ENCODE measurements at places on chromosomes 6 and 20.

DNA sequence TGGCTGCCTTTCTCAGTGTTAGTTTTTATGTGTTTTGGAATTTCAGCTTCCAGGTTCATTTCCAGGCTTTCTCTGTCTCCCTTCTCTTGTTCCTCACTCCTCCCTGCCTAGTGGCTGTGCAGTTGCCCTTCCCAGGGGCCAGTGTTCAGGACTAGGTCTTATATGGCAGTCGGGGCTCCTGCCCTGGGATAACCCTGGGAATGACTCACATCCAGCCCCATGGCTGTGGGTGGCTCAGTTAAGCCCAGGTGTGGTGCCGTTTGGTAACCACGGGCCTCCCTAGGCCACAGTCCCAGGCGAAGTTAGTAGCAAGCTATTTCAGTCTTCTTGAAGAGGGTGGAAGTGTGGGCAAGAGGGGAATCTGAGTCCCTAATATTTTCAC, 57.4 kb upstream of the DDR1 start:
- no peak for DNase-seq

GRCh38 chr6:165308926-165309731, at the start of gene C6orf118:
Gene C6orf118 (minus strand): TSS chr6:165309605. CDS start chr6:165309586, 19 bp downstream.
- DNase-seq = no peak

- DNase-seq = no peak
Measured at GRCh38 chr6:72245565-72245964, 359.2 kb downstream of the RIMS1 start.

GRCh38 chr6:167293590-167294091, 2.5 kb downstream of the UNC93A start:
- no peak for DNase-seq

GRCh38 chr20:61601361-61601760, 349.3 kb downstream of the CDH4 start:
- DNase-seq = no peak

DNA sequence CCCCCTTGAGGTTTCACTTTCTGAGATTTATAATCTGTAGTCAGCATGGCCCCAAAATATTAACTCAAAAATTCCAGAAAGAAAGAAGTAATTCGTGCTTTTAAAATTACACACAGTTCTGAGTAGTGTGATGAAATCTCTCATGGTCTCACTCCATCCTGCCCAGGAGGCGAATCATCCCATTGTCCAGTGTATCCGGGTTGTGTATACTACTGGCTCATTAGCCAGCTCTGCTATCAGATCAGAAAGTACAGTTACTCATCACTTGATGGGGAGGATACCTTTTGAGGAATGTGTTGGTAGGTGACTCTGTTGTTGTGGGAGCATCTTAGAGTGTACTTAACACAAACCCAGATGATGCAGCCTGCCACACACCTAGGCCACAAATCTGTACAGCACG, 65.2 kb downstream of the CDC5L start:
- no peak for DNase-seq

DNA sequence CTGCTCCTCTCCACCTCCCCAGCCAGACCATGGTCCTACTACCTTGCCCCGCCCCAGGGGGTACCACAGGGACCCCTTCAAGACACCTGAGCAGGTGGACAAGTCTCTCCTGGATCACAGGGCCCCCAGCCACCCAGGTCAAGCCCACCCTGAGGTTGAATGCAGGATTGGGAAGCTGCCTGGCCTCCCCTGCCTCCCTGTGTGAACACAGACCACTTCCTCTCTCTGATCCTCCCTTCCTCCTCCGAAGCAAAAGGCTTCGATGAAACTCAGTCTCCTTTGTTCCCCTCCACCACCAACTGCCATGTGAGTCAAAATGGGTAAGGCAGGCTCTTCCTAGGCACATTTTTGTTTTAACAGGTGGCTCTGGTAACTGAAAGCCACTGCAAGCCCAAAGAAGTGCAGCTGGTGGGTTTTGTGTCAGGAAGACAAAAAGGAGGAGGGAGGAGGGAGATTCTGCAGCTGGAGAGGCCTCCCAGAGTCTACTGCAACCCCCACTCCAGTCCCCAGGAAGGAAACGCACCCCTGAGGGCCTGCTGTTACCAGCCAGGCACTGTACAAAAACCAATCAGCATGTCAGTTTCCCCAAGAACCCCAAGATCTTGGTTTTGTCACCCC, 5.4 kb downstream of the ADA start:
- DNase-seq = no peak

- no peak for DNase-seq
Measured at GRCh38 chr6:35769211-35769610, 7.2 kb upstream of the CLPSL2 start.

DNA sequence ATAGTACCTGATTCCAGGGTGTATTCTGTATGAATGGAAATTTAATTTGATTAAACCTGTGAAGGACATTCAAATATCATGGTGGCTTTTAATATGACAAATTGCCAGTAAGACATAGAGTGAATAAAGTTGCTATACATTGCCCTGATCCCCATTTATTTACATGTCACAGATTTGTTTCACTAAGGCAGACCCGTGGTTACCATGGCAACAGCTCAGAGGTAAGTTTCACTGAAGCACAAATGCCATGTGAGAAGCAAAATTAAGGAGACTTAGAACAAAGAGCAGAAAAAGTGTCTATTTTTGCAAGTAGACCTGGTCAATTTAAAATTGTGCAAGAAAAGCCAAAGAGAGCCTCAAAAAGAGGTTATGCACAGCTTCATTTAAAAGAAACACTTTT, 63.7 kb downstream of the PXDC1 start:
- no peak for DNase-seq

DNA sequence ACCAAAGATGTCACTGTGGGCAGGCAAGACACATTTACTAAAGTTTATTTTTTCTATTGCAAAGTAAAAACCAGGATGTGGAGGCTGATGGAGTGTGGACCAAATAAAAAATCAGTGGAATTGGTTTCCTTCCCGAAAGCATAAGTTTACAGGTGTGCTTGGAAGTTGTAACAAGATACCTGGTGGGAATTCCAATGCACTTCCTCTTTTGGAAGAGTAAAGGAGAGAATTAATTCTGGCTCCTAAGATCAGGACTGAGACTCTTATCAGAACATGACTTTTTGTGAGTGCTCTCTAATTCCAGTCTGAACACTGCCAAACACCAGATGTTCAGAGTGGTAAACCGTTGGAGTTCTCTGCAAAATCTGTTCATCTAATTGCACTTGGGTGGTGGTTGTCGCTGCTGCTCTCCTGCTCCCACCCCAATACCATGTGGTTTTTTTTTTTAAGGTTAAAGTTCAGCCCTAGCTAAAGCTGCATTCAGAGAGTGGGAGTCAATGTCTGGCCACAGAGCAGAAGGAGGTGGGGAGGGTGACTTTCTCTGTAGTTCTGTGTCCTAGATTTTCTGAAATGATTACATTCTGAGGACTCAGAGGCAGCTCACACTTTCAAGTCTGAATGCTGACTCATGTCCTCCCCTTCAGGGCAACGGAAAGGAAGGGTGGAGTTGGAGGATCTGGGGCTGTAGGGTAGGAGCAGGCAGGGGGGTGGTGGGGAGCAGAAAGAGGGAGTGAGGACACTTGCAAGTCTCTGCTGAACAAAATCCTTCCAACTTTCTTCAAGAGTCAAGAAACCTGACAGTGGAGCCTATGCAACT, 275.8 kb upstream of the PRDM1 start:
- DNase-seq = no peak

DNA sequence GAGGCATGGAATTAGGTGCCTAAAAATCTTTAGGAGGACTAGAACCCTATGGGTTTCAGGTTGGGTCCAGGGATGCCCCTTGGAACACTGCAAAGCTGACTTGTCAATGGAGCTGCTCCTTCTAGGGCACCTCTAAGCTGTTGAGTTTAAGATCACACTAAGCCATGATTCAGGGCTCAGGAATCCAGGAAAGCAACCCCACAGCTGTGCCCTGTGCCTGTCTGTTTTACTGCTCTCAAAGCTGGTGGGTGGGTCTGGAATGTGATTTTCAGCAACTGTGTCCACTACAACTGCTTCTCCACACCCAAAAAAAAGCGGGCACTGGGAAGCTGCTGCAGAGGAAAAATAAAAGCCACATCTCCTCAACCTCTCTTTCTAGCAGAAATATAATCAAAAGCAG, 310.4 kb upstream of the MOCS1 start:
- DNase-seq = no peak

DNA sequence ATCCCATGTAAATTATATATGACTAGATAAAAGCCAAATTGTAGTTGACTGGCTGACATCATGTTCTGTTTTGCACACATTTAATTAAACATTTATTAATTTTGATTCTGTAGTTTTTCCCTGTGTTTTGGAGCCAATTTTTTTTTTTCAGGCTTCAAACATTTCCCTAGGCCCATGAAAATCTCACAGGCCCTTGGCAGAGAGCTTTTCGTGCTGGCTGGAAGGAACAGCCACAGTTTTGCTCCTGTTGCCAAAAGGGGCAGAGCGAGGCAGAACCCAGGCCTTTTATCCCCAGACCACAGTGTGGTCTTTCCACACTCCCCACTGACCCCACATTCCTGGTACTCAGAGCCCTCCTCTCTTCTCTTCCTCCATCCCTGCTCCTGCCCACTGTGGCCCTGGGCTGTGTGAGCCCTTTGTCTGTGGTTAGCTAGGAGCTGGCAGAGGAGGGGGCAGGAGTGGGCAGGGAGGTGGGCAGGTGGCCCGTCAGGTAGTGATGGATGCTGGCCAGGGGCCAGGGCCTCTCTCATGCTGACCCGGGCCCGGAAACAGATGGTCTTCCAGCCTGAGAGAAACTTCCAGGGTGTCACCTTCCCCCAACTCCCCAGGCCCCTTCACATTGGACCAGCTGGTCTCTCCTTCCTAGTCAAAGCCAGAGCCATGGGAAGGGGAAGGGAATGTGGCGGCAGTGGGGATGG, 19.4 kb upstream of the CCM2L start:
- DNase-seq = no peak

DNA sequence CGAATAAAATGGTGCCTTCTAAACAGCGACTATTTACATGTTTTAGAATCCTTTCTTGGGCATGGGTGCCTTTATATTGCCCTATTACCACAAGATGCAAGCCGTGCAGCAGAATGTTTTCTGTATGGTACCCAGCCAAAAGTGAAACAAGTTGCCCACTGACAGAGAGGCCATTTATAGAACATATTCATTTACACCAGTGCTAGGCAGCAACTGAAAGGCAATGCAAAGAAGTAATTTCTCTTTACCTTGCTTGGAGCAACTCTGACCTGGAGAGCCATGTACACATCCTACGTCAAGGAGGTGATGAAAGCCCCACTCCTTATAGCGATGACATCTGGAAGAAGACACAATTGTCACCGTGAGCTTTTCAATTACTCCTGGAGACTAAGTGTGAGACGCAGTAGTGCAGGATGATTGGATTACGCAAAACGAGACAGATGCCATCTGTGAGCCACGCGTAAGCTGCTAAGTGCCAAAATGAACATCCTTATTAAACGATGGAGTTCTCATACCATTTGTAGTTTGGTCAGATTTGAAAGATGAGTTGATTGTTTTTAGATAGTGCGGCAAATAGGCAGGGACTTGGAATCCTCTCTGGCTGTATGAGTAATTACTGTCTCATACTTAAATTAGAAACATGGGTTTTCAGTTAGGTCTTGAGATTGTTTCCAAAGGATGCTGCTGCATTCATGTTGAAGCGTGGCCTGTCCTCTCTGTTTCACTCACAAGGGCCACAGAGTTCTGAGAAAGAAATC, at the start of gene TMEM244:
Gene TMEM244, minus strand, starts transcription at position 408 of the 758 bp plus-strand sequence. Its CDS starts 127 bp downstream, at position 281.
- no peak for DNase-seq

- DNase-seq = no peak
Measured at GRCh38 chr6:36387440-36388303, at the start of gene ETV7. Gene ETV7 (minus strand): TSS chr6:36387669. CDS start chr6:36387541, 128 bp downstream.

- DNase-seq = no peak
Measured at GRCh38 chr6:141653590-141653989, 479.1 kb upstream of the GJE1 start.

GRCh38 chr6:42147138-42147562, 4.7 kb upstream of the C6orf132 start:
- no peak for DNase-seq

DNA sequence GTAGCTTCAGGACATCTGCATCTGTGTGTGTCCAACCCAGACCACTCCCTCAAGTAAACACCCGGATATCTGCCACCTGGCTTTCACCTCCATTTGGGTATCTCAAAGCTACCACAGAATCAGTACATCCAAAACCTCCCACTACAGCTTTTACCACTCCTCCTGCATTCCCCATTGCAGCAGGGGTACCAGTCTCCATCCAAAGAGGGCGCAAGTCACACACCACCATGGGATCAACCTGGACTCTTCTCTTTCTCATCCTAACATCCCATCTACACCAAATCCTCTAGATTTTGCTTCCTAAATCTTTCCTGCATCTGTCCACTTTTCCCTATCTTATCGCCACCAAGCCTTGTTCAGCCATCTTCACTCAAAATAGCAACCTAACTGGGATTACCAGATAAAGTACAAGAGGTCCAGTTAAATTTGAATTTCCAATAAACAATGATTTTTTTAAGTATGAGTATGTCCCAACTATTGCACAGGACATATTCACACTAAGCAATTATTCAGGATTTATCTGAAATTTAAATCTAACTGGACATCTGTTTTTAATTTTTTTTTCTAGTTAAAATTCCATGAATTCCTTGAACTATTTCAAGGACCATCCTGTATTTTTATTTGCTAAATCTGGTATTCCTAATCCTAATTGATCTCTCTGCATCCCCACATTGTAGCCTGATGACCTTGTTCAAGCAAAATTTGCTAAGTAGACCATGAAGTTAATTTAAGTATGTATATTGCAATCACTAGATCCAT, 164.3 kb upstream of the MLN start:
- DNase-seq = no peak

- DNase-seq = peak; percentile 2
Measured at GRCh38 chr6:87473419-87473903, 687 bp downstream of the SLC35A1 start.

DNA sequence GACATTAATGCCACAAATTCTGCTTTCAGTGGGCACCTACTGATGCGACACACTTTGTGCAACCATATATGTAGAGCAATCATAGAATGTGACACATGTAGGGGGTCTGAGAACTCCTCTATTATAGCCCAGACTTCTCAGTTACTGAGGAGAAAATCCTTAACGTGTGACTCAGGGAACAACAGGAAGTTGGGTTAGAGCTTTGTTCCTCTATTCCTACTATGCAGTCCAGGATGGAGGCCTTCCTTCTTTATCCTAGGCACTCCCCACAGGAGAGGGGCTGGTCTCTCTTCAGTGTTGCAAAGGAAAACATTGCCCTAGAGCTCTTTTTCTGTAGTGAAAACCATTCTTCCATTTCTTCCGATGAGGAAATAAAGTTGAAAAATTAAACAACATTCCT, 39.6 kb upstream of the RCAN2 start:
- no peak for DNase-seq

GRCh38 chr6:73180763-73181619, 44.3 kb downstream of the KHDC1L start:
- DNase-seq = peak; percentile 38

DNA sequence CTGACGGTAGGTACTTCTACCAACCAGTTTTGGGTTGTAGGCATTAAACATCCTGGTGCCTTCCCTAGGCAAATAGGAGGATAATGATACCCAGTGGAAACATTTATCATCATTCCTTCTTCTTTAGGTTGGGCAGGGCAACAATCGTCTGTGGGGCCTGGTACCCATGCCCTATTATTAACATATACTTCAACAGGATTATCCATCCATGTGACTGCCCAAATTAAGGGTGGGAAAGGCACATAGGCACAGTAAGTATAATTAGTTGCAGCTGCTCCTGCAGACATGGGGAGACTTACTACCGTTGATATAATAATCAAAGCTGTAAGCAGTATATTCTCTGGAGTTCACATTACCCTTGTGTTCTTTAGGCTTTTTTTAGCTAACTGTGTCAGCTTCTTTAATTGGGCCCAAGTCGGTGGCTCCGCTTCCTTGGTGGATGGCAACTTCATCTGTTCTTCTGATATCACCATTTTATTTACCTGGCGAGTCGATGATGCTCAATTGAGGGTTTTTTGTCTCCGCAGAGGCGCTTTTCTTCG, 16.8 kb downstream of the RPL7L1 start:
- DNase-seq = no peak

GRCh38 chr20:1893721-1894470, 1.3 kb upstream of the SIRPA start:
- no peak for DNase-seq

Data from GM18507 (cell line).